HS-27A (cell line): ENCODE measurements at places on chromosomes 1 and 21.

GRCh38 chr1:15760520-15761211 lies 2.1 kb downstream of the FBLIM1 start:
- DNase-seq: no peak

- DNase-seq: no peak
These were observed 438 bp downstream of the MRPS6 start for GRCh38 chr21:34073749-34074282.

- no peak for DNase-seq
These were observed 19.3 kb upstream of the ALDH4A1 start for GRCh38 chr1:18921516-18922251.

DNA sequence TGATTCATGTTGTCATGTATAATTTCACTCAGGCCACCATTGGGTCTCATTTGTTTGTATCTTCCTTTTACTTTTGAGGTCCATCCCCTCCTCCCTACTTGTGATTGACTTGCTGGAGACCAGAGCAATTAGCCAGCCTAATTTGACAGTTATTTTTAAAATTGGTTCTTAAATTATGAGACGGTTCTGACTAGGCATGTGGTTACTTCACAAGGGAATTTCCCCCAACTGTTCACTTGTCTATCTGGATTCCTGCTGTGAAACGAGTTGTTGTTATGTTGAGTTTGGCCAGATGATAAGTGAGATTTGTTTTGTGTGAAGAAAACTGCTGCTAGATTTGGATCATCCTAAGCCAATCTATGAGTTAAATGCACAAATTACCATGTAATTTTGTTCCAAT lies 359.1 kb downstream of the BARHL2 start:
- no peak for DNase-seq

DNA sequence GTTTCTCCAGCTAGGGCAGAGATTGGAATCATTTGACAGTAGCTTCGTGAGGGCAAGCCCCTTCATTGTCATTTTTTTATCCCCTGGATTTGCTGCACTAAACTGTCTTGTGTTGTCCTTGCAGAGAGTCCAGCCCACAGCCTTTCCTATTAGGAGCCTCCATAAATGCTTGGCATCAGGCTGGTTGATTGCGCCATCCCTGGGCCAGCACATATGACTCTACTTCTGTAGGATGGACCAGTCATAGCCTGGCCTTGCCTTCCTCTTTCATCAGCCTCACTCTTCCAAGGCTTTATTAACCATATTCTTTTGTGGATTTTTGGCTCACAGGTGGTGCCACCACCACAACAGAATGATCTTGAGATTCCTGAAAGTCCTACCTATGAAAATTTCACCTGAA lies 31.4 kb downstream of the LY9 start:
- DNase-seq: no peak

DNA sequence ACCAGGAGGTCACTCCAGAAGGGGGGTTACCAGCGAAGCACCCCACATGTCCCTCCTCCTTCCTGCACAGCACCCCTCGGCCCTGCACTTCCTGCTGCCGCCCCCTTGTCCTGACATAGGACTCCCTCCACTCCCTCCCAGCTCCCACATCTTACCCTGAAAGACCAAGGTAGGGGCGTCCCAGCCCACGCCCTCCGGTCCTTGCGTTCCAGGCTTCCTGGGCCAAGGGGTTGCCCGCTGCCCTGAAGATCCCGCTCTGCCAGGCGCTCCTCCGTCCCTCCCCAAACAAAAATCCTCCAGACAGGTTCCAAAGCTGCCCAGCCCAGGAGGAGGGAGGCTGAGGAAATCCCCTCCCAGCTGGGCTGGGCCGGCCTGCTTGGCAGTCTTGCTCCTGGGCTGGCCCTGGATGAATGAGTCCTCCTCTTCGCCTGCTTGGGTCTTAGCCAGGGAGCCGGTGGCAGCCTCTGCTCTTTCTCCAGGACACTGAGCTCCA lies at the start of gene RHBDL2:
TSS of gene RHBDL2 (minus strand) at position 304 of the 493 bp plus-strand sequence. CDS start 22,618 bp downstream, outside the sequence.
- DNase-seq: no peak

- DNase-seq: no peak
These were observed 2.7 kb upstream of the PRXL2B start for GRCh38 chr1:2583871-2584351.

GRCh38 chr21:35291973-35292627 lies 243.0 kb upstream of the RUNX1 start:
- no peak for DNase-seq

DNA sequence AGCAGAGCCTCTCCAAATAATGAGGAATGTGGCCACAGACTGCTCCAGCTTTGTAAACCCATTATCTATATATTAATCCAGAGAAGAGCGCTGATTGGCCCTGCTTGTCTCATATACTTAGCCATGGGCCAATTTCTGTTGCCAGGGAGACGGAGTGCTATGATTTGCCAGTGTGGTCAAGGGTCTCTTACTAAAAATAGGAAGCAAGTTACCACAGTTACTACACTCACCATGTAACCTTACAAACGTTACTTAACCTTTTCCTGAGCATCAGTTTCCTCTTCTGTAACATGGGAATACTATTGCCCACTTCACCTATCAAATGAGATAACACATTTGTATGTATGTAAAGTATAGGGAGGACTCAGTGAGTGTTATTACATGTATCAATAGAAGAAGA lies 7.7 kb upstream of the S100A2 start:
- no peak for DNase-seq

GRCh38 chr21:32611471-32611997 lies 643 bp downstream of the CFAP298 start:
- DNase-seq: no peak

DNA sequence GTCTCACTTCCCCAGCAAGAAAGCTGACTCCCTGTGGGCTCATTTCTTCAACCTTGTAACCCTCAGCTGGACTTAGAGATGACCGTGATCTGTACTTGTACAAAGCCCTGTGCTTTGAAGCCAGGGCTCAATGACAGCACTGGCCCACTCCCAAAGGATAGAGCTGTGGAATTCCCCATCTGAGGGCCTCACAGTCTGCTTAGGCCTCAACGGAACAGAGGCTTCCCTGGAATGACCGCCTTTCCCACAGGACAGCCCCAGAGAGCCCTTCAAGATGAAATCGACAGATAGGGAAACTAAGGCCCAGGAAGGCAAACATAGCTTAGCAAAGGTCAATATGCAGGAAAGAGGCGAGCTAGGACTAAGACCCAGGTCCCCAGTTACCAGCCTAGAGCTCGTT lies 11.5 kb downstream of the SLC9A1 start:
- DNase-seq: no peak

DNA sequence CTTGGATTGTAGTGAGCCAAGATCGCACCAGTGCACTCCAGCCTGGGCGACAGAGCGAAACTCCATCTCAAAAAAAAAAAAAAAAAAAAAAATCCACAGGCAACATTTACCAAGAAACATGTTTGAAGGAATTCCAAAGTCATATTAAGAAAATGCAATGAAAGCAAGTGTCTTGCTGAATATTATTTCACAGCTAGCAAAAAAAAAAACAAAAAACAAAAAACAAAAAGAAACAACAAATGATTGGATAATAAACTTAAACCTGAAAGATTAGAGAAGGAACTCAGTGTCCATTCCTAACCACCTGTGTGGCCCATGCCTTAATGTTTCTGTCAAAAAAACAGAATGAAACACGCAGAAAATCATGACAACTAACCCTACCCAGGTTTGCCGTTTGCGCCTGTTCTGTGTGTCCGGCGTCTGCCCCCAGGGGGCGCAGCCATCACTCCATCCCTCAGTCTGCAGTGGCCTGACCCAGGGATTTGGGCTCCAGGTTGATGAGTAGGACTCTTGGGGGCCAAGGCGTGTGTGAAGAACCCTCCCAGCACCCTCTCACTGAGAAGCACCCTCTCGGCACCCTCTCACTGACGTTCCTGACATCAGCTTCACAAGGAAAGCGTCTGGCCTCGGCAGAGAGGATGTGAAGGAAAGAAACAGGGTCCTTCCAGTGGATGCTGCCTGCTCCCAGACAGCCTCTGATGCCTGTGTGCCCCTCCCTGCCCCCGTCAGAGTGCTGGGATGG lies 19.2 kb upstream of the PTTG1IP start:
- no peak for DNase-seq

- no peak for DNase-seq
These were observed at the start of gene CAMK2N1 for GRCh38 chr1:20485527-20486456. Gene CAMK2N1, minus strand, starts transcription at chr1:20486210. Its CDS starts 831 bp downstream, at chr1:20485379.

GRCh38 chr1:44260792-44261170 lies 47.5 kb downstream of the DMAP1 start:
- no peak for DNase-seq

- DNase-seq: no peak
These were observed 215.0 kb upstream of the POU3F1 start for GRCh38 chr1:38261574-38261973.

GRCh38 chr1:66996018-66996682 lies 57.8 kb downstream of the SLC35D1 start:
- no peak for DNase-seq

DNA sequence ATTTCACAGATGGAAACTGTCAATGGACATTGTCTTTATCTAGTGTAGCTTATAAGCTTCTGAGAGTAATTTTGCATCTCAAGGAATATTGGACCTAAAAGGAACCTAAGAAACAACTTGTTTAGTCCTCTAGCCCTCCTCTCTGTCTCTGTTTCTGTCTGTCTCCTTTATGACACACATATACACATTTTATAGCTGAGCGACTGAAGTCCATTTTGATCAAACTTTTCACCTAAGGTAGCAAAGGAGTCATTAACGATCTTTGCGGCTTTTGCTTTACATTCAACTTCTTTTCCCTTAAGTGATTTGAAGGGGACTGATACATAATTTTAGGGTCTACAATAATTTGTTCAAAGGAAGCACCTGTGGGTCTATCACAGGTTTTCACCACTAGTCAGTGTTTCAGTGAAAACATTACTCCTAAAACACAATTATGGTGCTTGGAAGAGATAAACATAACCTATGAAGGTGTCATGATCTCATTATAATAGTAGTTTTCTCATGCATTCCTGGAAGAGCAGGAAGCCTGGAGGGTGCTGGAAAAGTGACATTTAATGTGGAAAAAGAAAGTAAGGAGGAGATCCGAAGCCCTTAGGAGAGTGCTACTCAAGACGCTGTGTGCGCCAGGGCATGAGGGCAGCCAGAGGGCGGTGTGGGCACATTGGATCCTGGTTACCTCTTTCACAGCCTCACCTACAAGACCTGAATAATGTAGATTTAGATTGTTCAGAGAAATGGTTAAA lies 248.6 kb downstream of the DNM3 start:
- DNase-seq: peak; percentile 3

DNA sequence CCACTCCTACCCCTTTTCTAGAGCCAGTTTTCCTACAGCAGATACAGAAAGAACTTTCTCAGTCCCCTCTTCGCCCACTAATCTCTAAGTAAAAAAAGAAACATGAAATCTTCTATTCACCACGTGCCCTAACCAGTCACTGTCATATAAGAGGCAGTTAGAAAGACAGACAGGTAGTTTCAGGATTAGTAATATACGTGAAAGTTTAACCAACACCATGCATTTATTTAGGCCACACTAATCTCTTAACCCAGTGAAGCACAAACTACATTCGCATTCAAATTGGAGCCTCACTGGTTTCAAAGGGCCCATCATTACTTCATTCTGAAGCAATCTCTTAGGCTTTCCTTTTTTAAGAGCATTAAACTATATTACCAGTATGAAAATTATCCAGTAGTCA lies 10.1 kb downstream of the GPATCH2 start:
- DNase-seq: no peak

GRCh38 chr1:43499898-43500297 lies 30.8 kb upstream of the PTPRF start:
- no peak for DNase-seq

DNA sequence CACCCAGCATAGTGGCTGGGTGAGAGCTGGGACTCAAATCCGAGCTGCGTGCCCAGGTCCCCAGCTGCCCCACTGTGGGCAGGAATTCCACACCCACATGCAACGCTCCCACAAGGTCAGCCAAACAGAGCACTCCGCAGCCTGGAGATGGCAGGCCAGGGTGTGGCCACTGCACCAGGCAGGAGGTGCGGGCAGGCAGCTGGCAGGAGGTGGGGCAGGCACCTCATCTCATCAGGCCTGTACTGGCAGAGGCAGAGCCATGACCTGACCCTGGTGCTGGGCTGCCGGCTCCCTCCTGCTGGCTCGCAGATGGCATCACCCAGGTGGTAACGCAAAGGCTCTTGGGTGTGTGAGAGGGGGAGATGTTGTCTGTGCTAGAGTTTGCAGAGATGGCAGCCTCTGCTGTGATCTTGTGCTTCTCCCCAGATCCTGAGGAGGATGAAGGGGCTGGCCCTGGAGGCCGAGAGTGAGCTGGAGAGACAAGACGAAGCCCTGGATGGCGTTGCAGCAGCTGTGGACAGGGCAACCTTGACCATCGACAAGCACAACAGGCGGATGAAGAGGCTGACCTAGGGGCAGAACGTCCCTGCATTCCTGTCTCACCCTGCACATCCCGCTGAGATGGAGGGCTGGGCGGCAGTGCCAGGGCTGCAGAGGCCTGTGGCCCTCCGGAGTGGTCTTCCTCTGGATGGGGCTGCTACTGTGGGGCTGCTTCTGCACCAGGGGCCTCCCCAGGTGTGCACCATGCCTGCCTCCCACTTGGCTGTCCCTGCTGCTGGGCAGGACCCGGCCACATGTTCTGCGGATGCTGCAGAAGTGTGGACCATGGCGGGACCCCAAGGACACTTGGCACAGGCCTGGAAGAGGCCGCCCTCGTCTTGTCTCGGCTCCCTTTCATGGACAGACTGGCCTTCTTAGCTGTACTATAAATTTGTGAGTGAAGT lies 35.1 kb upstream of the PRSS38 start:
- DNase-seq: no peak

GRCh38 chr1:190667914-190668313 lies 190.2 kb upstream of the BRINP3 start:
- DNase-seq: no peak

GRCh38 chr1:212460376-212460775 lies 27.7 kb downstream of the NENF start:
- no peak for DNase-seq

DNA sequence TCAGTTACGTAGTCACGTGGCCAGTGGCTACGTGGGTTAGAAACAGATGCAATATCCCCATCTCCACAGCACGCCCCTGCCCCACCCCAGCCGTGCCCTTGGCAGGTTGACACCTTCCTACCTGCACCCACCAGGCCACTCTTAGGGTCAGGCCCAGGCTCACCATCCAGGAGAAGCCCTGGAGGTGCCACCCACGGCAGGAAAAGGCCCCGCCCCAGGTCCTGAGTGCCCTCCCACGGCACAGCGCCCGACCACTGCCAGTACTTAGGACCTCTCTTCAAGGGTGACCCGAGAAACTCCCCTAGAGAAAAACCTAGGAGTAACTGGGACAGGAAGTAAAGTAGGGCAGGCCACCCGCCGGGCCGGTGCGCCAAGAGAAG lies 1.5 kb downstream of the C1orf35 start:
- no peak for DNase-seq
